HT1080 (cell line): ENCODE measurements at places on chromosomes 1 and 21.
A peak's percentile ranks its signal among the peaks of the same experiment; 100 is the strongest.

DNA sequence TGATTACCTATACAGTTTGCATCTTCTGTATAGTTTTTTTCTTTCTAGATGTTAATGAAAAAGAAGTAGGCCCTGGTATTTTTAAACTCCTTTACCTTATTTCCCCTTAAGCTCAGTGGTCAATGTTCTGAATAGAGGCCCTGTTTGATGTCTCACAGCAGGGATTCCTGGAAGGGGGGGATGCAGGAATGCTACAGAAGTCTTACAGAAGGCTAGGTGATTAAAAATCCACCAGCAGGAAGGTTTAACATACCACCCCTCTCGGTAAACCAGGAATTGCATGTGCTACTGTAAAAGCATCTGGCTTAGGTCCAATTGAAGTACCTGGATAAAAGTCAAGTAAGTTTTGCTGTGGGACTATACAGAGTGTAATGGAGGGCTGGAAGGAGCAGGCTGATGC, 78.3 kb downstream of the NOS1AP start:
- DNase-seq, result no peak

DNA sequence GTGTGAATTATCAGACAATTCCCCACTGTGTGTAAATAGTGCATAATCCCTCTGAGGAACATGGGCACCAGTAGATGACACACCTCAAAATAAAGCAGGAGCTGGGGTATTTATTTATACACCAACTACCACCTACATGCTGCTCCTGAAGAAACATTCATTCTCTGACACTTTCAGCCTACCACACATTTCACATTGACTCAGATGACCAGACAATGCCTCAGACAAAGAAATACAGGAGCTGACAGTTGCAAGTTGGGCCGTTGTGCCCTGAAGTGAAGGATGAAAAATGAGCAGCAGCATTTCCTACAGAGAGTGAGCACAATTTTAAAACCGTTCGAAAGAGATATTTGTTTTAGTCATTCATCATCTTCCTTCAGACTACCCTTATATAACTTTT, 63.2 kb downstream of the RGS2 start:
- no peak for DNase-seq

DNA sequence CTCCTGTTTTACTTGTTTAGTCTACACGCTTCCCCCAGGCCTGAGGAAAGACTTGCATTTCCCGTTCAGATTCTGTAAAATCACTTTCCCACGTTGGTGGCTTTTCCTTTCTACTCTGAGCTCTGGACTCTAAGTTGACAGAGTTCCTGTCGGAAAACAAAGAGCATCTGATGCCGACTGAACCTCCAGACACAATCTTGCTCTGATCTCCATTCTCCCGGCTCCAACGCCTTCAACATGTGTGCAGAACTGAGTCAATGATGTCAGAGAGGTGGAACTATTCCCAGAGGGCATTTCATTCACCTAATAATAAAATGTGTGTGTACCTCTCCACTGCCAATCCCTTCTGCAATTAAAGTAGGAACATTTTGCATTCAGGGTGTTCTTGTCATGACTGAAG, 147.7 kb downstream of the MIS18A start:
- no peak for DNase-seq

DNA sequence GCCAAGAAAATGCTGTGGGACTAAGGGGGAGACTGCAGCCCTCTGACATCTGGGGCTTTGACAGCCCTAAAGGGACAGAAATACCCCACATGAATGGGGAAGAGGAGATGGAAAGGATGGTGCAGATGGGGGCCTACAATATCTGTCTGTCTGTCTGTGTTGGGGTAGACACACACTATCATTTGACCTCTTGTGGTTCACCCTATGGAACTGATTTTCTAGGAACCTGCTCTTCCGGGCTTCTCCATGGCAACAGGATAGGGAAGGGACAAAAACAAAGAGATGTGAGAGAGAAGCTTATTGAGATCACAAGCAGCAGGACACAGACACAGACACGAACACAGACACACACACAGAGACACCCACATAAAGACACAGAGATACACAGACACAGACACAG, 17.1 kb downstream of the KIF21B start:
- DNase-seq, result peak; percentile 24

GRCh38 chr1:228039986-228040385, 33.2 kb downstream of the WNT3A start:
- no peak for DNase-seq

GRCh38 chr1:31703431-31704270, at the start of gene COL16A1:
COL16A1 (minus strand) TSS chr1:31704017; CDS start chr1:31702193, 1,824 bp downstream.
- DNase-seq, result no peak

DNA sequence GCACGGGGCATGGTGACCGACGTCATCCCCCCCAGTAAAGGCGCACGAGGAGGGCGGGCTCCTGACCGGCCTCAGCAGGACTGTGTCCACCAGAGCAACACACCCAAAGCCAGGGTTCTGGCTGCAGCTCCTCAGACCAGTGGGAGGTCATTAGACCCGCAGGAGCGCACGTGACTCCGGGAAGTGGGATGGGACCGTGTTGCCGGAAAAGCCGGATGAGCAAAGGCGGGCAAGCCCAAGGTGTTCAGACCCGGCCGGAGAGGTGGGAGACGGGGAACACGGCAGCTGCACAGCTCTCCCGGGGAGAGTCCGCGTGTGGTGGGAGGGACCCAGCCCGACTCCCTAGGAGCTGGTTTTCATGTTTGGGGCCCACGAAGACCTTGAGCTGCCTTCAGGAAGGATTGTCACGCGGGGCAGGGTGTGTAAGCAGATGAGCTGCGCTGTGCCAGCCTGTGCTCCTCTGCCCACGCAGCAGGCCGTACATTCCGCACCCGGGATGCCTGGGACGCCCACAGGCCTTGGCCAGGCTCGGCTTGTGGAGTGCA, 20.6 kb upstream of the TRAPPC10 start:
- no peak for DNase-seq

DNA sequence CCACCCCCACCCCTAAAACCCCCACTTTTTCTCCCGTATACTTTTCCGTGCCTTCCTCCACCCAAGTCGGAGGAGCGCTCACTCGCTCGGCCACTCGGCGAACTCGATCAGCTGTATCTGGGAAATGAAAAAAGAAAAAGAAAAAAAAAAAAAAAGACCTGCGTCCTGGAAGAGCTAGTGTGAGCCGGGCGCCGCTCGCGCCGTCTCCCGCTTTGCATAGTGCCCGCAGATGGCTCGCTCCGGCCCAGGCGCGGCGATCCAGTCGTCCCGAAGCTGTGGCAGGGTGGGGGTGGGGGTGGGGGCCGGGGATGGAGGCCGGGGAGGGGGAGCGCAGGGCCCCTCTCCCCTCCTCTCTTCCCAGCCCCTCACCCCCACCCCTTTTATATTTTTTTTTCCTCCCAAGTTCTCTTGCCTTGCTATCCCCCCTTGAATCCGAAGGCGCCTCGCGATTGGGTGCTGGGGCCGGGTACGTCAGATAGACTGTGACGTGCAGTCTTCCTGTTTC, 299 bp upstream of the PROX1 start:
- DNase-seq, result no peak

DNA sequence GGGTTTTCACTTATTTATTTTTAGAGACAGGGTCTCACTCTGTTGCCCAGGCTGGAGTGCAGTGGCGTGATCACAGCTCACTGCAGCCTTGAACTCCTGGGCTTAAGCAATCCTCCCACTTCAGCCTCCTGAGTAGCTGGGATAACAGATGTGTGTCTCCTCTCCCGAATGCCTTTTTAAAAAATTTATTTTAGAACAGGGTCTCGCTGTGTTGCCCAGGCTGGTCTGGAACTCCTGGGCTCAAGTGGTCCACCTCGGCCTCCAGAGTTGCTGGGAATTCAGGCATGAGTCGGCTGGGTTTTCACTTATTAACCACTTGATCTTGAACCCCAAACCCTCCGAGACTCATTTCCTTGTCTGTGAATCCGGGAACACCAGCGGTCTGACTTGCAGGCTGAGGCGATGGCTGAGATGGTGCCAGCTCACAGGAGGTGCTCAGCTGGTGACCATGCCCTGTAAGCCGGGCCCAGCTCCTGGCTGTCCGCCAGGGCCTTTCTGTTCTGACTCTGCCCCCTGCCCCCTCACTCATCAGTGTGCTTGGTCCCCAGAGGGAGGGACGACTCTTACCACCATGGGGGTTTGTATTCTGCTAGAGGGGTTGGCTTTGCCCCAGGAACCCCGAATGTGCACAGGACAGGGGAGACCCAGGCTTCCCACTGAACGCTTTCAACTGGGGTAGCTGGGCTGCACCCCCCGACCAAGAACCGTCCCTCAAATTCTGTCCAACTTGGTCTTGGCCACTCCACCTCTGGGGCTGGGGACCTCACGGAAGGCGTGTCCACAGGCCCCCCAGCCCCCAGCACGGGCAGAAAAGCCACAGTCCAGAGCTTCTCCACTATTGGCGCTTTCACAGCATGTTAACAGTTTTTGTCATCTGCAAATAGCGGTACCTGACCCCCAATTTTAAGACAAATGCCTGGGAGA, 22.5 kb downstream of the MMEL1 start:
- peak; percentile 17 for DNase-seq

GRCh38 chr1:180194546-180195207, 35.4 kb upstream of the LHX4 start:
- DNase-seq, result no peak
